Jurkat, Clone E6-1 (cell line): ENCODE measurements at places on chromosomes 5 and 9.
A peak's percentile ranks its signal among the peaks of the same experiment; 100 is the strongest.

DNA sequence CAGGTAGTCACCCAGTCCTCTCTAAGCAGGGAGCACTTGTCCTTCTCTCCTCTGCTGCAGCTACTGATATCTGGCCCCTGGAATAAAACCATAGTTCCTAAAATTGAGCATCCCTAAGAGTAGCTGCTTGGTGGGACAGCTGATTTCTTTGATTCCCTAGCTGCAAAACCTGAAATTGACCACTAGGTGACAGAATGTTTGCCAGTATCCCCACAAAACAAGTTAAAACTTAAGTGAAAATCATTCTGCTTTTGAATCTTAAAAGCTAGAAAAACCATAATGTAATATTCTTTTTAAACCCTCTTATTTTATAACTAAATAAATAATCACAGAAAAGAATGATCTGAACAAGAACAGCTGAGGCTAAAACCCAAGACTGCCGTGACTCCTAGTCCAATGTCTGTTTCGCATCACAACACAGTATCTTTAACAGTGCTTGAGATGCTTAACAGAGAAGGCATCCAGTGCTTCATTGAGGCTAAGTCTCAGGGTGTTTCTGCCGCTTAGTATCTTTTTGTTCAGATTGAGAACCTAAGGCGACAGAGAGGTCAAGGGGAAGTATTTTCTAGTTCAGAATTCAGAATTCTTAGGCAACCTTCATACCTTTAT is 24.4 kb upstream of the TAL2 start:
- DNase-seq: no peak

GRCh38 chr5:151585970-151586369 is 5.2 kb downstream of the FAT2 start:
- no peak for DNase-seq

- DNase-seq: no peak
These were observed 13.2 kb downstream of the TTC39B start for GRCh38 chr9:15293804-15294316.

DNA sequence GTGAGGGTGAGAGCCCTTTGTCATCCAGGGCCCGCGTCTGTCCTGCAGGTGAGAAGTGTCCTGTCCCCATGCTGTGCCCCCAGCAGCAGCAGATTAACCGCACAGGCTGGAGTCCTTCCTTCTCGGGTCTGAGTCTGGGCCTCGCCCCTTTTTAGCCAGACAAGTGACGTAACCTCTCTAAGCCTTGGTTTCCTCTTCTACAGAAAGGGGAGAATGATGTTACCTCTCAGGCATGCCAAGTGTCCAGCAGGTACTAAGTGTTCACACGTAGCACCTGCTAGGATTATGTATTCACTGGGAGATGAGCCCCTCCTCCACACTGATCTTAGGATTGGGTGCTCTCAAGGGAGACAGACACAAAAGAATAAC is 6.9 kb downstream of the NEURL1B start:
- no peak for DNase-seq

DNA sequence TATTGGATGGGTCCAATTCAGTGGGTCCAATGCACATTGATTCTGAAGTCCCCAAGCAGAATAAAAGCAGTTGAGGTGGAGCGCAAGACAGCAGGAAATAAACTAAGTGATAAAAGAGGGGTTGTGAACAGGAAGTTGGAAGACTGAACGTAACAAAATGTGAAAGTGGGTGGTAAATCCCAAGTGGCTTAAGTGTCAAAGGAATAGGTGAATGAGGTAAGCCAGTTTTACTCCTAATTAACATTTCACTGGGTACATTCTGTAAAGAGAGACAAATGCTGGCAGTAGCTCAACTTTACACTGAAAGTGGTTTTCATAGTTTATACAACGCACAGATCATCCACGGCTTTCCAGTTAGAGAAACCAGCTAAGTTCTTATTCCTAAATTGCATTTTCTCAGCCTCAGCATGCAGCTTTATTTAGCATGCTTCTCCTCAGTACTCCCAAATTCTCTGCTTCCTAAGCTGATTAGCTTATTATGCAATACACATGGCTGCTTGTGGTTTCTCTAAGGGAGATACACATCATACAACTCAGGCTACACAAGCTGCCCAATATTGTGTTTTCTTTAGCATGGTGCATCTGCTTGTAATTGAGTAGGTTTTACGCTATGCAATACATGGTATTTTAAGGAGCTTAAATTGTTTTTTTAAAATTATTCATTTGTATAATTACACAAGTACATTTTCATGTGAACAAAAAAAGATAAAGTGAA is 34.2 kb upstream of the HSD17B4 start:
- no peak for DNase-seq

DNA sequence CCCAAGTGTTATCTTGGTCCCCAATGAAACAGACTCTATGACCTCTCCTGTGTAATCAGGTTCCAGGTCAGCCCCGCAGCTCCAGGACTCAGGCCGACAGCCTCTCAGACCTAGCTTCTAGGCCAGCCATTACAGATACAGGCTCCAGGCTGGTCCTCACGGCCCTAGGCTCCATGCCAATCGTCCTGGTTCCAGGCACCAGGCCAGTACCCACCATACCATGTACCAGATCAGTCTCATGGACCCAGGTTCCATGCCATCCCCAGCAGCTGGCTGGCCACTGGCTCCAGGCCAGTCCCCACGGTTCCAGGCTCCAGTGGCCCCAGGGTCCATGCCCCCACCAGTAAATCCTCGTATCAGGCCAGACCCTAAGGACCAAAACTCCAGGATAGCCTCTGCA is 1326.6 kb upstream of the C9orf72 start:
- no peak for DNase-seq

DNA sequence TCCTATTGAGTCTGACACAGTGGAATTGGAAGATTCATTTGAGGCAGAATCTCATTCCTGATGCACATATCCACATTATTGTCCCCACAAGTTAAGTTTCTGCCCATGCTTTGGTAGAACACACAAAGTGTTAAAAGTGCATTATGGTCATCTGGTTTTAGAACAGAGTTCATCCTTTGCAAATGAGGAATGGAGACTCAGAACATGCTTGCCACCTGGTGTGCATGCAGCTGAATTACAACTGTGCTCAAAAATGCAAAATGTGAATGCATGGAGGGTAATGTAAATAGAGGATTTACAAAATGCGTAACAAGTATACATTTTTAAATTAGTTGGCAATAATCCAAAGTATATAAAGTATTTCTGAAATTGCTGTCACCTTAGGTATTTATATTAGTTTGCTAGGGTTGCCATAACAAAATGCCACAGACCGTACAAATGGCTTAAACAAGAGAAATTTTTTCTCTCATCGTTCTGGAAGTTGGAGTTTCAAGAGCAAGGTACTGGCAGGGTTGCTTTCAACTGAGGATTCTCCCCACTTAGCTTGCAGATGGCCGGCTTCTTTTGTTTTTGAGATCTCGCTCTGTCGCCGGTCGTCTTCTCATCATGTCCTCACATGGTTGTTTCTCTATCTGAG is 671.1 kb downstream of the TAF11L14 start:
- DNase-seq: peak; percentile 8

GRCh38 chr5:150172556-150172955 is 6.0 kb downstream of the CDX1 start:
- DNase-seq: no peak

DNA sequence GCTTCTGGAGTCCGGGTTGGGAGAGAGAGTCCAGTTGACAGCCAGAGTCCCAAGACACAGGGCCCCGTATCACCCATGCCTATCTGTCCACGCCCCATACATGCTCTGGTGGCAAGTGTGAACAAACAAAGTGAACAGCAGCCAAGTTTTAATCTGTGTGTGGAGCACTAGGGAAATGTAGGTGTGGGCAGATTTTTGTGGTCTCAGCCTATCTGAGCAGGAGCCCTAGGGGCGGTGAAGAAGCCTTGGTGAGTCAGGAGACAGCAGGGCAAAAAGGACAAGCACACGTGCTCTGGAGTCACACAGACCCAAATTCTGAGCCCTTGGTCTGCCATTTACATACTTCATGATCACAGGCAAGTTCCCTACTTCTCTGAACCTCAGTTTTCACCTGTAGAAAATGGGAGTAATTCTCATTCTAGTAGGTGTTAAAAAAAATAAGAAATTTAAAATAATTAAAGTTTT is 23.2 kb downstream of the EGR1 start:
- no peak for DNase-seq

- DNase-seq: no peak
These were observed 21.9 kb downstream of the GSN start for GRCh38 chr9:121289772-121290370.

DNA sequence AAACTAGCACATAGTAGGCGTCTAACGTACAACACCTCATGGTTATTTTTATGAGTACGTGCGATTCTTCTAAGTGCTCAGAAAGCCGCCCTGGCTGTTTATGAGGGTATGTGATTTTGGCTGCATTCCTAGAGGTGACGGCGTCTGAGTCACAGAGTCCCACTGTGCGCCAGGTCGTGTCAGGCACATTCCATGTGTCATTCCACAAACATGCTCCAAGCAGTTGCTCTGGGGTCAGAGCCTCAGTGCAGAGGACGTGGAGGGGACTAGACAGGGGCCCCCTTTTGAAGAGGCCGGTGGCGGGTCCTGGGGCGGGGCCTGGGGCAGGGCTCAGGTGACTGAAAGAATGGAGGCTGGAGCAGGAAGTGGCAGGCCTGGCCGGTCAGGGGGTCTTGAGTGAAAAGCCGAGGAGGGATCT is 51.9 kb downstream of the NEK6 start:
- DNase-seq: no peak

GRCh38 chr9:105712773-105713172 is 18.4 kb downstream of the TMEM38B start:
- DNase-seq: no peak

- DNase-seq: no peak
These were observed 9.9 kb downstream of the CLPTM1L start for GRCh38 chr5:1334831-1335539.

- no peak for DNase-seq
These were observed 591.7 kb downstream of the CSNK1G3 start for GRCh38 chr5:124103671-124104070.

DNA sequence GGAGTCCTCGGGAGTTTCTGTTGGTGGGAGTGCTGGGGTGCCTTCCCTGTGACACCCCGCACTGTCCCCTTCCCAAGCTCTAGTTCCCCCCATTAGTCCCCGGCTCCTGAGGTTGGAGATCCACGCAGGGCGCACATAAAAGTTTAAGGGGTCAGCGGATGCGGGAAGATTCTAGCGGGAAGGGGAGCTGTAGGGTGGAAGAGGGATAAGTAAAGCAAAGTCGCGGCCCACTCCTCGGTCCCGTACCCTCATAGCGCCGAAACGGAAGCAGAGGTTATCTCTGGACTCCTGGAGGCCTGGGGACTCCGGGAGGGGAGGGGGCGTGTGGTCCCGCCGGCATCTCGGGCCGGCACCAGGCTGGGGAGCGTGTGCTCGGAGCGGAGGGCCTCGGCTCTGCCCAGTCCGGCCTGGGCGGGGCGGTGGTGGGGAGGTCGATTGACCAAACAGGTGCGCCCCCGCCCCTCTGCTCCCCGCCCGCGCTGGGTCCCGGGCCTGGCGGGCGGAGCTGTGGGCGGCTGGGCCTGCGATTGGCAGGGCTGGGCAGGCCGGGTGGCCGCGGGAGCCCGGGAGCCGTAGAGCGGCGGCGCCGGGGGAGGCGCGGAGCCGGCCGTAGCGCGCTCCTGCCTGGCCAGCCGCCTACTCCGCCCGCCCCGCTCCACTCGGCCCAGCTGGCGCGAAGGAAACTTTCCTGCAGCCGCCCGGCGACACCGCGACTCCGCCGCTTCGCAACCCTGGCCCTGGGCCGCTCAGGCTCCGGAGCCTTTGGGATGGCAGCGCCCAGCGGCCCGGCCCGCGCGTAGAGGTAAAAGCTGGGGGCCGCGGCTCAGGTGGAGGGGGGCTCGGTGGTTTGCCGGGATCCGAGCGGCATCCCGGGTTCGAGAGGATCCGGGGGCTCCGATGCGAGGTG is 52.2 kb upstream of the DAB2IP start:
- DNase-seq: no peak

GRCh38 chr9:15982182-15982581 is 429.3 kb downstream of the CCDC171 start:
- no peak for DNase-seq

GRCh38 chr9:108156270-108156998 is 666.9 kb upstream of the KLF4 start:
- no peak for DNase-seq

DNA sequence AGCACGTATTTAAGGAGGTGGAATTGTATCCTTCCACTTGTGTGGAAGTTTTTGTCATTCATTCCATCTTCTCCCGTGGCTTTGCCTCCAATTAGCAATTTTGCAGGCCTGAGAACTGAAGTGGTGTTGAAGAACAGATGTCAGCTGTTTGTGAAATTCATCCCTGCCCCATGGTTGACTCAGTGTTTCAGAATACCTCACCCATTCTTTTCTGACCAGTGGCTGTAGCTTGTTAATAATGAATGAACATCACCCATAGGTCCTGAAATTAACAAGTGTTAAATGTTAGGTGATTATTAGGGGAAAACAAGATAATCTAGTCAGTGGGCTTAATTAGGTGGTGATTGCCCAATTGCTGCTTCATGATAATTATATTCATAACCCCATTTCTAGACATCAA is 11.7 kb downstream of the ZNF462 start:
- no peak for DNase-seq

DNA sequence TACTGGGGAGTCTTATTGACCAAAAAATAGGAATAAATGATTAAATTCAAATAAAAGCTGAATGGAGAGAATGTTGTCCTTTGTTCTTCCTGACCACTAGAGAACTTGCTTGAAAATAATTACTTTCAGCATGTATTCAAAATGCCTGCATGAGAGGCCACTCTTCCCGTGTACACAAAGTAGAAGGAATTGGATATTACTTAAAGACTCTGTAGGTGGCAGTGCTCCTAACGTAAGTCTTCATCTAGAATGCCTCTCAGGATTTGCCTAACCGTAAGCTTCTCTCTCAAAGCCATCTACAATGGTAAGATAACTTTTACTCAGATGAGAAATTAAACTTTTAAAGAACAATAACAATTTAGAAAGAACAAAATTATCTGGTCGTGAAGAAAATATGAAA is 620.0 kb upstream of the CCNG1 start:
- DNase-seq: no peak

DNA sequence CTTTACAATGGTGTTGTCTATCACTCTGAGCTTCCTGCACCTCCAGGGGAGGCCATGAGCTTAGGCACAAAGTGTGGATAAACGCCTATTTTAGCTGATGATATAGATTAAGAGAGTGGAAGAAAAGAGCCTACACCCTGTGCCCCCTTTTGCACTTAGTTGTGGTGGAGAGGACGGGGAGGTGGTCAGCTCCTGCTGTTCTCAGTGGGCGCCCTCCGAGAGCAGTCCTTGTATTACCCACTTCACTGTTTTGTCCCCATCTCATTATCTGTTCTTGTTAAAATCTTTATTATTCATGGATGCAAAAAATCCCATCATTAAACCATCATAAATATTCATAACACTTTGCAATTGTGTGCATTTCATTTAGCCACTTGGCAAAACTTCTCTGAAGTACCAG is 303.3 kb downstream of the EFNA5 start:
- no peak for DNase-seq

- no peak for DNase-seq
These were observed 12.3 kb downstream of the GFPT2 start for GRCh38 chr5:180340856-180341255.

GRCh38 chr5:30968971-30969370 is 224.5 kb upstream of the CDH6 start:
- DNase-seq: no peak

- no peak for DNase-seq
These were observed 9.8 kb downstream of the RIGI start for GRCh38 chr9:32516241-32516640.

- peak; percentile 51 for DNase-seq
These were observed 17.5 kb upstream of the NREP start for GRCh38 chr5:111774525-111774924.

GRCh38 chr5:134992148-134992547 is 24.4 kb downstream of the CATSPER3 start:
- DNase-seq: no peak
